ENCODE measurements at places on chromosomes 3 and 15.
A peak's percentile ranks its signal among the peaks of the same experiment; 100 is the strongest.

- DNase-seq: no peak
Measured at GRCh38 chr3:174488527-174488926, 370.6 kb upstream of the NAALADL2 start.

- DNase-seq: no peak
Measured at GRCh38 chr3:181458857-181459256, 252.9 kb upstream of the SOX2 start.

DNA sequence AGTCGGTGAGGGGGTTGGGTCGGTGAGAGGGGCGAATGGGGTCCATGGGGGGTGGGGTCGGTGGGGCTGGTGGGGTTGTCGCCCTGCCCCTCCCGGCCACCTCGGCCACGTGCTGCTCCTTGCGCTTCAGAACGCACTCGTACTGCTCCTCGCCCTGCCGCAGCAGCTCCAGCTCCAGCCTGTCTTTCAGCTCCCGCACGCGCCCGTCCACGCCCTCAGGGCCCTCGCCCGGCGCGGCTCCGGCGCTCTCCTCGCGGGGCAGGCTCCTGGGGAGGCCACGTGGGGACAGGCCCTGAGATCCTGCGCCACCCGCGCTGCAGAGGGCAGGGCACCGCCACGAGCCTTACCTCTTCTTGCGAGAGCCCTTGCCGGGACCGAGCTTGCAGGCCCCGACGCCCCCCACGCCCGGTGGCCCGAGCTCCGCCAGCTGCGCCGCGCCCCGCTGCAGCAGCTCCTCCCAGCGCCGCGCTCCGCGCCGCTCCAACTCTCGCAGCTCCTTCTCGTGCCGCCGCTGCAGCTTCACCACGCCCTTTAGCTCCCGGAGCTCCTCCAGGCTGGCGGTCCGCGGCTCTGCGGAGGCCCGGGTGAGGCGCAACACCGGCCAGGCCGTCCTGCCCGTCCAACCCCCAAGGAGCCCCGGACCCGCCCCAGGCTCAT lies 8.2 kb upstream of the ANKRD63 start:
- no peak for DNase-seq

DNA sequence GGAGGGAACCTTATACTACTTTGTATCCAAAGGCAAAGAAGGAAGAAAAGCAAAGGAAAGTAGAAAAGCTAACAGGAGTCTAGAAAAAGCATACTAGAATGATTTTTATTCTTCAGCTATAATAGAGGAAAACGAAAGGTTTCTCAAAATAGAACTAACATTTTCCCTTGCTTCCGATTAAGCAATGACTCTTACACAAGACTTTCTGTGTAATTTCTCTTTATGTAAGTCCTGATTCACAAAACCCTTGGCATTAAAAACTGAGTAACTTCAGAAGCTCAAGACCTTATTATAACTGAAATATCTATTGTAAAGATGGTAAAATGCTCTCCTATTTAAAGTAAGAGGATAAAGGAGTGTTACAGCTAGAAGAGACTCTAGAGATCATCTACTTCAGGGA lies 97.4 kb downstream of the DTWD1 start:
- DNase-seq: peak; percentile 92

DNA sequence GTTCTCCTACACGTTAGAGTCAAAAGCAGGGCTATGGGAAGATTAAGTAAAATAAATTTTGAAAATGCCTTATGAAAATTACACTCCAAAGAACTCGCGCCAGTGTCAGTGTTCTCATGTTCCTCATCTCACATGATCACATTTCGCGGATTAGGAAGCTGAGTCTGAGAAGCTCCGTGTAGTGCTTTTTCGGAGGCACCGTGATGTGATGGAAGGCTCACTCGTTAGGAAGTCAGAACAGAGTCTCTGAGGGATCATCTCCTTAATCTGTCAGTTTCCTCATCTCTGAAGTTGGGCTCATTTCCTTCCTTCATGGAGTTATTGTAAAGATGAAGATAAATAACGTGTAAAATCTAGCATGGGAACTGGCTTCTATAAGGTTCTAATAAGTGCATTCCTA lies 3.2 kb downstream of the ADIPOQ start:
- DNase-seq: peak; percentile 16

- DNase-seq: no peak
Measured at GRCh38 chr15:29018995-29019976, 133.5 kb downstream of the APBA2 start.

DNA sequence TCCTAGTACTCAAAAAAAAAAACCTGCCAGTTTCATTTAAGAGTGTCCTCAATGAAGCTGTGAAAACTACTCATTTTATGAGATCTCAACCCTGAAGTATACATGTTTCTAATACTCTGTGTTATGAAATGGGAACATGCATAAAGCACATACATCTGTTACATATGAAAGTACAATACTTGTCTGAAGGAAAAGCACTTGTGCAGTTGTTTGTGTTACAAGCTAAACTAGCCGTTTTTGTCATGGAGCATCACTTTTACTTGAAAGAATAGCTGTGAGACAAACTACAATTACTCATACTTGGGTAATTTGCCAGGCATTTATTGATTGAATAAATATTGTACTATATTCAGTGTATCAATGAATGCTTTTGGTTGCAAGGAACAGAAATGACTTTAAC lies 72.7 kb downstream of the TIPARP start:
- no peak for DNase-seq

DNA sequence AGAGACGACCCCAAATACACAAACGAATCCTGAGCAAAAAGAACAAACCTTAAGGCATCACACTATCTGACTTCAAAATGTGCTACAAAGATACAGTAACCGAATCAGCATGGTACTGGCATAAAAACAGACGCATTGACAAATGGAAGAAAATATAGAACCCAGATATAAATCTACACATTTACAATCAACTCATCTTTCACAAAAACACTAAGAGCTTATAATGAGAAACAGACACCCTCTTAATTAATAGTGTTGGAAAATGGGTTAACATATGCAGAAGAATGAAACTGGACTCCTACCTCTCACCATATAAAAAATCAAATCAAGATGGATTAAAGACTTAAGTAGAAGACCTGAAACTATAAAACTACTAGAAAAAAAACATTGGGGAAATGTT lies 130.3 kb upstream of the DCBLD2 start:
- DNase-seq: no peak

Data from inflammatory macrophage treated with lipopolysaccharide for 1 hour (primary cell).